ENCODE measurements at places on chromosomes 7 and 10.

DNA sequence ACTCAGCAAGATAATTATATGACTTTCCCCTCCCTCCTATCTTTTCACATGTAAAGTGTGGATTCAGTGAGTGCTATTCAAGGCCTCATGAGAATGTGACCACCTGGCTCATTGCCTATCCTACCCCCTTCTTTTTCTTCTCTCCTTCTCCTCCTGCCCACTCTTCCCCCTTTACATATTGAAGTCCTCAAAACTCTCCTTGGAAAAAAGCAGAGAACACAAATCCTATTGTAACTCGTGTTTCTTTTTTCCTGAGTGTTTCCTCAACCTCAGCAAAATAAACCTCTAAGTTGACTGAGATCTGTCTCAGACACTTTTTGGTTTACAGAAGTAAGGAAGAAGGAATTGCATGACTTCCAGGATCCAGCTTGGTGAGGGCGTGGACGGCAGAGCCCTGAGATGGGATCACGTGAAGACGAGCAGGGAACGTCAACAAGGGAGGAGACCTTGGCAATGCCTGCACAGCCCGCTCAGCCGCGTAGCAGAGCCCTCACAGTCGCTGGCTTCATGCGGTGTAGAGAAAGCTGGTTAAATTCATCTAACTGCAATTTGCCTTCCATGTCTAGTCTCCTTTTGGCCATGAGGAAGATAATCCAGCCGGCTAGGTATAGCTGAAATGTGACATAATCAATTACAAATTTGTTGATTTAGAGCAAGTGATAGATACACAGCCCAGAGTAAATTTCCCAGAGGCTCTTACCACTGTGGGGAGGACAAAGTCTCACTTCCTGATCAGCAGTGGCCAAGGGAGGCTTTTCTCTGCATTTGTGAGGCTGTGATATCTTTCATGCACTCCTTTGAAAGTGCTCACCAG lies 75.7 kb downstream of the LYZL2 start:
- peak; percentile 19 for DNase-seq

- no peak for DNase-seq
These were observed 86.3 kb downstream of the ALOX5 start for GRCh38 chr10:45460235-45460878.

- no peak for DNase-seq
These were observed 84.5 kb downstream of the CARD11 start for GRCh38 chr7:2959103-2959680.

- DNase-seq = no peak
These were observed 235.4 kb downstream of the RPS24 start for GRCh38 chr10:78269060-78269459.

- no peak for DNase-seq
These were observed 401.7 kb upstream of the AUTS2 start for GRCh38 chr7:69196593-69196992.

- DNase-seq = no peak
These were observed 210.5 kb downstream of the SEMA3A start for GRCh38 chr7:83984076-83984475.

Measured in astrocyte of the spinal cord (primary cell).